Myocyte (in vitro differentiated cells): ENCODE measurements at places on chromosomes 5 and 9.

DNA sequence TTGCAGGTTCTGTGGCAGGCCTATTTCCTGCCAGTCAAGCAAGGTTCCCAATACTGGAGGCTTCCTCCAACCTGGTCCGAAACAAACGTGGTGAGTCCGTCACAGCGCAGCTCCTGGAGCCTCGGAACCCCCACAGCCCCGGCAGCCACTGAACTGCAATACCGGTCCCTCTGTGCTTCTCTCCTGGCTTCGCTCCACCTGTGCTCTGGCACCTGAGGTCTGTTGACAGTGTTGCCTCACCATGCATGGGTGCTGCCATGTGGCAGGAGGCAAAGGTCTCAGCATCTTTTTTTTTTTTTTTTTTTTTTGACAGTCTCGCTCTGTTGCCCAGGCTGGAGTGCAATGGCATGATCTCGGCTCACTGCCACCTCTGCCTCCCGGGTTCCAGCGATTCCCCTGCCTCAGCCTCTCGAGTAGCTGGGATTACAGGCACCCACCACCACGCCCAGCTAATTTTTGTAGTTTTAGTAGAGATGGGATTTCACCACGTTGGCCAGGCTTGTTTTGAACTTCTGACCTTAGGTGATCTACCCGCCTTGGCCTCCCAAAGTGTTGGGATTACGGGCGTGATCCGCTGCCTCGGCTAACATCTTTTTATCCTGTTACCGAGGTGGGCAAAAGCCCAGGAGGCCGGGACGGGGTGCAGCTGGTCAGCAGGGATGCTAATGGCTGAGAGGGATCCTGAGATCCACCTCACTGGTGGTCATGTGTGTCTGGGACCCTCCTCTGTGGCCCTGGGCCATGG is 57.1 kb upstream of the RNU6ATAC start:
- no peak for DNase-seq

DNA sequence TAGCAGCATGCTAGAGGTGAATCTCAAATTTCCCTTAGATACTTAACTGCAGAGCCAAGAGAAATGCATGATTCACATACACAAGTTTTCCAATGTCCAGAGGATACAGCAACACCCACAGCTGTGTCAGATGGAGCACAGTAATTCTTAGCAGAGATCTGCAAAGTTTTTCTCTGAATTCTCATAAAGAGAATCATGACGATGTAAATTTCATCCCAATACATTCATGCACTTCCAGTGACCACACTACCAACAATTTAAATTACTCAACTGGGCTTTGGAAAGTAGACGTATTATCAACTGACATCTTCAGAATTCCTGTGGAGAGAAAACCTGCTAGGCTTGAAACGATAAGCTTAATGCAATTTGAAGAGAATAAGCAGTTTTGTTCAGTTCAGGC is 378.8 kb upstream of the TLE4 start:
- no peak for DNase-seq

GRCh38 chr9:129208207-129209032 is 30.4 kb upstream of the IER5L start:
- DNase-seq = no peak

DNA sequence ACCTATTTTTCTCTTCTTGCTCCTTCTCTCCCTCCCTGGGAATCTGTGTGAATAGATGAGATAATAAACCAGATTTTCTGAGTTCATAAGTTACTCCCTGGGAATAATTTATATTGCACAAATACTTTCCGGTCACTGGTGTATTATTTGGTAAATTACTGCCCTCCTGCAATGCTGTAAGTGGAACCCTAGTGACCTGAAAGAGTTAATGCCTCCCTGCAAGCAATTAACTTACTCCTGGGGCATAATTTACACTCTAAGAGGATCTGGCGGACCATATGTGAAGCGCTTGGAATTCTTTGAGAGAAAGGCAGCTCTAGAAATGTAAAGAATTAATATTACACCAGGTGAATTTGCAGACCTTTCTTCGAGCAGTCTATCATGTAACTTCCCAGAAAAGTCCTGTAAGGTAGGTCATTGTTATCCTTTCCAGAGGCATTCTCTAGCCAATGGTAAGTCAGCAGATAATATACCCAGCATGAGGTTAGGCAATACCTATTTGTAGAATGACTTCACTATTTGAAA is 7.0 kb upstream of the GDNF start:
- DNase-seq = no peak

GRCh38 chr9:120505186-120505585 is 74.8 kb downstream of the CDK5RAP2 start:
- DNase-seq = no peak

- DNase-seq = peak; percentile 61
These were observed 482 bp downstream of the NFIB start for GRCh38 chr9:14313378-14313940.

DNA sequence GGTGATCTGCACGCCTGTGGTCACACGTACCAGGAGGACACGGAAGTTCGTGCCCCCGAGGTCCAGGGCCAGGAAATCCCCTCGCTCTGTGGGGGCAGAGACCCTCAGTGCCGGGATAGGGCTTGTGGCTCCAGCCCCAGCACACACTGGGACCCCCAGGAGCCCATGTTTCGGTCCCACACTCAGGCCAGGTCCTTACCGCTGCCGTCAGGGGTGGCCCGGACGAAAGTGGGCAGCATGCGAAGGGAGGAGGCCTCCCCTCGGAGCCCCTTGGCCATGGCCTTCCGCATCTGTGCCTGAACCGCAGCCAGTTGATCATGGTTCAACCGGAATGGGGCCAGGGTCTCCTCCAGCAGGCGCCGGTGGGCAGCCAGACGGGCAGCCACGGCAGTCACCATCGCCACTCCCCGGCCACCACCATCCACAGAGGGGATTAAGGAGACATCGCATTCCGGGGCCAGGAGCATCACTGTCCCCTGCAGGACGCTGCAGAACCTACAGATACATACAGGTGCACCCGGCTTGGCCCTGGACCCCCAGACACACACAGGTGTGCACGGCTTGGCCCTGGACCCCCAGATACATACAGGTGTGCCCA is 11.8 kb downstream of the HK3 start:
- DNase-seq = no peak

DNA sequence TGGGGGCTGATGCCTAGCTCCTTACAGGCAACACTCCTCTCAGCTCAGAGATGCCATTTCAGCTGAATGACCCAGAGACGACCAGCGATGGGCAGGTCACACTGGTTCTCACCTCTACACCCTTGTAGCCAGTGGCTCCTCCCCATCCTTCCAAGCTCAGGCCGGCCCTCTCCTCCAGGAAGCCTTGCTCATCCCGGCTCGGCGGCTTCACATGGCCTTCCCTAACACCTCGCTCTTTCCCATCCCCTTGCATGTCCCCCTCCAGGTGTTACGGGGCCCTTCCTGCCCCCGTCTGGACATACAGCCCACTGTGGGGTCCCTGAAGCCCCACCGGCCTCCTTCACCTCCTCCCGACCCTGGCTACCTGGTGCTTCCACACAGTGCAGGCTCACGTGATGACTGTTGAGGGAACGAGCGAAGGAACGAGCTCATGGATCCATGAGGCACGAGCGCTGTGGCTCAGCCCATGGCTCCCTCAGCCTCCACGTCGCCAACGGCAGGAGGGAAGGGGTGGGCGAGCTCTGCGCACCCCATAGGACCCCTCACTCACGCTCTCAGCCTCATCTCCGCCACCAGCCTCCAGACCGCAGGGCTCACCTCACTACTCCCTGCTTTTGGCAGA is 45.7 kb downstream of the SARDH start:
- no peak for DNase-seq

- no peak for DNase-seq
These were observed 283.8 kb downstream of the SH3GL2 start for GRCh38 chr9:17862629-17863028.

DNA sequence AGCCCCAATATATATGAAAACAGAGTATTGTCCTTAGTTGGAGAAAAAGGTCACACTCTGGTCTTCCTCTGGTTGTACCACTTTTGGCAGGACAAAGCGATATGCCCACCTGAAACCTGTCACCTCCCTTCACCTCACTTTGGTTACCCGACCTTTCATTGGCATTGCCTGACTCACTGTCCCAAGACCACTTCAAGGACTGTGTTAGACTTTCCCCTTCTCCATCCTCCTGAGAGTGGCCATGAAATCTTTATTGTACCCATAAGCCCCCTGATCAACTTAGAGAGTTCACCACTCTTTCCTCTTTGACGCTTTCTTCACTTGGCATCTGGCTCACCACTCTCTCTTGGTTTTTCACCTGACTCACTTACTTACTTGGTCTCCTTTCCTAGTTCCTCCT is 32.4 kb upstream of the AP3B1 start:
- DNase-seq = no peak

- no peak for DNase-seq
These were observed 232.8 kb downstream of the MAN2A1 start for GRCh38 chr5:109922381-109922995.

DNA sequence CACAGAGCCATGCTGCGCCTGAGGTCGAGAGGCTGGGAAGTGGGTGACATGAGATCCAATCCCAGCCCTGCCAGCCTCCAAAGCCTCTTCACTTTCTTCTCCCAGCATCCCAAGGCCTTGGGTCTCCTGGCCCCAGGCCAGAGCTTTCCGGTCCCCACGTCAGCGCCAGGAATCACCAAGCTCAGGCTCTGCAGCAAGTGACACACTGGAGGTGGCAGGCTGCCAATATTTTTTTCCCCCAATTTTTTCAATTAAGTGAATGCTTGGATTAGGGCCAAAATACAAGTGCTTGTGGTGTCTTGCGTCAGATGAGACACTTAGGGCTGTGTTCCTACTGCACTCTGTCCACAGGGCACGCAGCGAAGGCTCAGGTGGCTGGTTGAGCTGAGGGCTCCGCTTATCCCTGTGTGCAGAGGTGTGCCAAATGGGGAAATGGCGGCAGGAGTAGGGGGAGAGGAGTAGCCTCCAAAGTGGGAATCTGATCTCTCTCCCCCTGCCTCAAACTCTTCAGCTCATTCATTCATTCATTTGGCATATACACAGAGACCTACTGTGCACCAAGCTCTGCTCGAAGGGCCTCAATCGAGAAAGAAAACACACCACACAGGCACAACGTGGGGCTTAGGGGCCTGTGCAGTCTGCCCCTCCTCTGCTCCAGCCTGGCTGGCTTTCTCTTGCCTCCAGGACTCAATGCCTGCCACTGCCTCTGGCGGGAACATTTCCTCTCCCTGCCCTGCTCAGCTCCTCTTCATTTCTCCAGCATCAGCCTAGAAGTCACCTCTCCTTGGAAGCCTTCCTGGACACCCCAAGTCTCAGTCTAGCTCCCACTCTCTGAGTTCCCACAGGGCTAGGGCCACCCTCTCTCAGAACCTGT is 16.6 kb downstream of the SH3PXD2B start:
- no peak for DNase-seq

- DNase-seq = peak; percentile 41
These were observed 46.5 kb upstream of the CEMIP2 start for GRCh38 chr9:71814815-71815214.

GRCh38 chr9:86792136-86792535 is 155.2 kb downstream of the GAS1 start:
- DNase-seq = no peak

- DNase-seq = no peak
These were observed 99.3 kb upstream of the LRRTM2 start for GRCh38 chr5:138974227-138975063.

DNA sequence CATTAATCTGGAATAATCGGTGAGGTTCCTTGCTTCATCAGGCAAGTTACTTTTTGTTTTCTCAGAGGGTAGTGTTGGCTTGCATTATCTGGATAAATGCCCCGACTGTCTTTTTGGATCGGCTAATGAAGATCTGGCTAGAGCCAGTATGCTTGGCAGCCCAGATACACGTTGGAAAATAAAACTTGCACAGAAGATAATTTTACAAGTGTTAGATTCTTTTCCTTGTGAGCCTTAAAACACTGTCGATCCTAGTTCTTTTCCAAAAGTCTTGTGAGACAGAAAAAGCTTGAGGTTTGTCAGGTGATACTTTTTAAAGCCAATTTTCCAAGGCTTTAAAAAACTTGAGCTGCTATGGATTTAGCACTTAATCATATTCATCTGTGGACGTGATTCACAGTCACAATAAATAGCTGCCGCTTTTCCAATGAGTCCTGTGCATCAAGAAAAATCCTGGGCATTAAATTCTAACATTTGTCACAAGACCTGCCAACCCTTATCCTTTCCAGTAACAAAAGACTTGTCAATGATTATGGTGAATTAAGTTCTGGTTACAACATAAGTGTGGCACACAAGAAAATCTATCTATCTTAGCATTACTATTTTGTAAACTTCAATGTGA is 68.5 kb downstream of the PRLR start:
- no peak for DNase-seq

DNA sequence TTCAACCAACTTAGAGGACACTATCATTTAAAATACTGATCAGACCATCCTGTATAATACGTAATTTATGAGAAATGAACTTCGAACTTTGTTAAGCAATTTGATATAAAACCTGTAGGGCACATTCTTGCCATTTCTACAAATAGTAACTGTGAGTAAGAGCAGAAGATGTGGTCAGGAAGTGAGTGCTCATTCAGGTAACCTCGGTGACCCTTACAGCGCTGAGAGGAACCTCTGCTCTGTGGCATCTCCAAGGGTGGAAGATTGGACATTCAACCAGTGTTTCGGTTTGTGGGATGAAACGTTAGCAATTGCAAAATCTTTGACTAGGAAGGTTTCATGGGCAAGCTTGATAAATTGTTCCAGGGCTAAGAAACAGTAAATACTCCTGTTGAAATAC is 194.8 kb upstream of the IRX2 start:
- DNase-seq = no peak

DNA sequence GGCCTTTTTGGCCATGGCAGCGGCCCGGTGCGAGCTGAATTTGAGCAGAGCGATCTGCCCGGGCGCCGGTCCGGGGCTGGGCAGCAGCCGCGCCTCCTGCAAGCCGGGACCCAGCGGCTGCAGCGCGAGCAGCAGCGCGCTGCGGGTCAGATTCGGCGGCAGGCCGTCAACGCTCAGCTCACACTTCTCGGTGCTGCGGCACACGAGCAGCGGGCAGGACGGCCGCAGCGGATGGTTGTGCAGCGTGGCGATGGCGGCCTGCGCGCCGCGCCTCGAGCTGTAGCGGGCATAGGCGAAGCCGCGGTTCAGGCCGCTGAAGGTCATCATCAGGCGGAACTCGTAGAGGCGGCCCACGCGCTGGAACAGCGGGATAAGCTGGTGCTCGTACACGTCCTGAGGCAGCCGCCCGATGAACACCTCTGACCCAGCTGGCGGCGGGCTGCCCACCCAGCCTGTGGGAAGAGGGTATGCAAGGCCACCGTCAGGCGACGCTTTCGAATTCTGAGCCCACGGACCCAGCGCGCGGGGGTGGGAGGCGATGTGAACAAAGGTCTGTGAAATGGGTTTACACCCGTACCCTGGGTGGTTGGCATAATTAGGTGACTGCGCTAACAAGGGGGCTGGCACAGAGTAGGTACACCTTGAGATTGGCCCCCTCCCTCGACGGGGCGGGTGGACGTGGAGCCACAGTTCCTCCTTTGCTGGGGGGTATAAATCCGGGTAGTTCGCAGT is 755 bp downstream of the DND1 start:
- DNase-seq = no peak
